NCI-H1092 treated with DMSO at 0.1 percent for 48 hours (cell line): ENCODE measurements at places on chromosomes 2 and 18.

- no peak for DNase-seq
Measured at GRCh38 chr2:43792653-43793052, 18.8 kb downstream of the DYNC2LI1 start.

DNA sequence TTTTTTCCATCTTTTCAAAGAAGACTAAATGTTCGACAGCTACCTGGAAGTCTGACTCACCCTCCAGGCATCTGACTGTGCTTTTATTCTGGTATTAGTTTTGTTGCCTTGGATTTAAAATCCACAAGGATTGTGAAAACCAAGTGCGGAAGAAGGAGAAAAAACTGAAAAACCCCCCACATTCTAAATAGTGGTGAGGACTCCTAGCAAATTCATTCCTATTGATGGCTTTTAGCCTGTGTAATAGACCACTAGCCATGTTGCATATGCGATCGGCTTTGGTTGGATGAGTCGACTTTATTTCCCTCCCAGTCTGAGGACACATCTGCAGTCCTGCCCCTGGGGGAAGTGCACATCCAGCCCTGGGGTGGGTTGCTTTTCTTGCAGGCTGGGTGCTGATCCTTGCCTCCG, 16.9 kb downstream of the LDLRAD4 start:
- DNase-seq: no peak

DNA sequence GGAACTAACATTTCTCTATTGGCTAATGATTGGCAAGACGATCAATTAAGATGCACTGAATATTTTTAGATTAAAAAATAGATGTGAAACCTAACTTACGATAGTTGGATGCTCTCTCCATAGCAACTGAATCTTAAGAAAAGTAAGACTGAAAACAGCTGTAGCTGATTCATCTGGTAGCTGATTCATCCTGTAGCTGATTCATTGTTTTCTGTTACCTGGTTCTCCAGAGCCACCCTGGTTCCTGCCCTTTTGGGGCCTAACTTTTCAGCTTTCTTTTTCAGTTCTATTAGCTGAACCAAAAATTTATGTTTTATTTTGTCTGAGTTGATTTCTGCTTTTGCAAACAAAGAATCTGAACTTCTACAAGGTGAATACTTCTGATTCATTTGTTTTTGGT, 22.7 kb upstream of the SPR start:
- no peak for DNase-seq

DNA sequence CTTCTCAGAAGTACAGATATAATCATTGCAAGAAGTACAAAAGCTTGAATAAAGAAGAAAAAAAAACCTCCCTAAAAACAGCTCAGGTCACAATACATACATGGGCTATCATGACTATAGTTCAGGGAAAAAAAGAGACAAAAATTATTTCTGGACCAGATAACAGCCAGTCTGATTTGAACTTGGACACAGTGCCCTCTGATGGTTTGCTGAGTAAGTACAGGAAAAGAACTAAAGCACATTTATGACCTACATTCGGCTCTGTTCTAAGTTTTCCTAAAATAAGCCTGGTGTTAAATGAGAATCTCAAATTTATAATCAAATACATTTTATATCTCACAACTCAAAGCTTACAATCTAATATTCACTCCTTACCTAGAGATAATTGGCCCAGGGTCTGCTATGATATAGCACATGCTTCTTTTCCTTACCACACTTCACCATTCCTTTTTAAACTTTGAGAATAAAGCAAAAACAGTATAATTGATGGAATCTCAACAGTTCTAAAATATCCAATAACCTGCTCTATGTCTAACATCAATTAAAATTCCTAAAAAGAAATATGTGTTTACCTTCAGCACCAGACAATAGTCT, 81.1 kb downstream of the RAPH1 start:
- DNase-seq: peak; percentile 39

DNA sequence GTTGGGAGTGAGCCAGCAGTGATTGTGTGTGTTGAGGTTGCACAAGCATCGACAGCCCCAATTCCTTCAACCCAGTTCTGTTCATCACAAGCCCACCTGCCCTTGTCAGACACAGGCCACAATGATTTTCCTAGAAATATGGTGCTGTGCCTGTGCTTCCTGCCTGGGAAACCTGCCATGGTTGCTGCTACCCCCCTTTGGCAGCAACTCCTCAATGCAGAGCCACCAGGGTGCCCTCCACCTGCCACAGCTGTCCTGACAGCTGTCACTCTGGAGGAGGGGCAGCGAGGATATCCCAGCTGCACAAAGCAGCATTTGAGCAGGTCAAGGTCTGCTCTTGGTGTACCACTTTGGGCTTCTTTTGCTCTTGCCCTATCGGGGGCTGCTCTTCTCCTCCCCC, 27.1 kb downstream of the SMIM21 start:
- DNase-seq: no peak

DNA sequence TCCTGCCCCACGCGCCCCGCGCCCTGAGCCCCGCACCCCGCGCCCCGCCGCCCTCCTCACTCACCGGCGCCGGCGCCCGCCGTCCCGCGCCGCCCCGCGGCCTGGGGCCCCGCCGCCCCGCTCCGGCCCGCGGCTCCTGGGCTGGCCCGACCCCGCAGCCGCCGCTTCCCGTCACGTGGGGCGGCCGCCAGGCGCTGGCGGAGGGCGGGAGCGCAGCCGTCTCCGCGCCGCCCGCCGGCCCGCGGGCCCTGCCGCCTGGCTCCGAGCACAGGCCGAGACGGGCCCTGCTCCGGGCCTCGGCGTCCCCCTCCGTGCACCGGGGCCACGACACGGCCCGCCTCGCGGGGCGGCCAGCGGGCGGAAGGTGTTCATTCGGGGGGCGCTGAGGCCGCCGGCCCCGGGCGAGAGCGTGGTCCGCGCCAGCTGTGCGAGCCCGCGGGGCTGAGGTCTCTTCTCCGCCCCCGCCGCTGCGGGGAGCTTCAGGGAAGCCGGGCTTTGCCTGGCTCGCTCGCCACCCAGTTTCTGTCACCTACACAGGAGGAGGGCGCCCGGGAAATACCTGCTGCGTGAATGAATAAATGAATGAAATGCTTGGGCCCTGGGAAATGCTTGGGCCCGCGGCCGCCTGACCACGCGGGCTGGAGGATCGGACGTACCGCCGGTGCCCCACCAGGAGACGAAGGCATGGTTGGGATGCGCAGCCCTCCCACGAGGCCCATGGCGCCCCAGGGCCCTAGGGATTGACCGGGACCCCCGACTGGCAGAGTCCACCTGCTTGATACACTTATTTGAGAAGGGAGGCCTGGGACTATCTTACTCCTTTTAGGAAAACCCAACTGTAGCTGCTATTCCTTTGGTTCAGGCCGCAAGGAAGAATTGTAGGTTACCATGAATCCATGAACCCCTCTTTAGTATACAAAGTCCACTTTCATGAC, at the start of gene TGFBRAP1:
Gene TGFBRAP1, minus strand, starts transcription at position 175 of the 935 bp plus-strand sequence. CDS start 21,434 bp downstream, outside the sequence.
- peak; percentile 12 for DNase-seq

DNA sequence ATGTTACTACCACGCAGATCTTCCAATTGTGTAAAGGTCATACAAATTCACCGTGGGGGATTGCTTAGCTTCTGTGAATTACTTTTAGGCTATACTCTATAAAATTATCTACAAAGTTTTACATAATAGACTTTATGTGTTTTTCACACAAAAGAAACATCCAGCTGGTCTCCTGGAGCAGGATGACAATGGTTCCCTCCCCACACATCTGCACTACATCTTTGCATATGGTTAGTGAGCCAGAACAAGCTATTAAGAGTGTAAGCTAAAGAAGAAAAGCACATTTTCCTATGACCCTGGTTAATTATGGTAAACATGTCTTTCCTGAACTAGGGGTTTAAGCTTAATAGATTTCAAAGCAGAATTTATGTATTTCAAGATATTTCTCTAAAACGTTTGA, 295.1 kb downstream of the ASXL3 start:
- no peak for DNase-seq

GRCh38 chr2:100800915-100801314, 19.0 kb upstream of the NPAS2 start:
- DNase-seq: no peak

- DNase-seq: no peak
Measured at GRCh38 chr2:61178603-61179545, 16.9 kb downstream of the C2orf74 start.

- DNase-seq: no peak
Measured at GRCh38 chr2:215845839-215846586, 167.3 kb downstream of the MREG start.
